ENCODE measurements at places on chromosomes 4 and X.
A peak's percentile ranks its signal among the peaks of the same experiment; 100 is the strongest.

DNA sequence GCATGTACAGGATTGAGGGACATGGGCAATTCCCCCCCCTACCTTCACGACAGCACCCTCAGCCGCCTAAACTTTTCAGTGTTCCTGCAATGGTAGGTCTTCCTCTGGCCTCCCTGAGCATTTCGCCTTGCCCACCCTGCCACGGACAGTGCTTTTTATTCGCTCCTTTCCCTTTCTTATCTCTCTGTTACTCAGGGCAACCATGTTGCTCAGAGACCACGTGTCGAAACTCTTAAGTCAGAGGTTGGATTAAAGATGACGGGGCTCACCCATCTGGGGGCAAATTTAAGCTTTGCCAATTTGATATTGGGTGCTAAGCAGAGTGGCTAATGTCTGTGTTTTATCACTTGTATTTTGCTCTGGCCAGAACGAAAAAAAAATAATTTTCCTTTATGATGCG, 20.4 kb downstream of the TENM3 start:
- no peak for DNase-seq

GRCh38 chr4:8221985-8222384, 22.9 kb downstream of the SH3TC1 start:
- DNase-seq = no peak

DNA sequence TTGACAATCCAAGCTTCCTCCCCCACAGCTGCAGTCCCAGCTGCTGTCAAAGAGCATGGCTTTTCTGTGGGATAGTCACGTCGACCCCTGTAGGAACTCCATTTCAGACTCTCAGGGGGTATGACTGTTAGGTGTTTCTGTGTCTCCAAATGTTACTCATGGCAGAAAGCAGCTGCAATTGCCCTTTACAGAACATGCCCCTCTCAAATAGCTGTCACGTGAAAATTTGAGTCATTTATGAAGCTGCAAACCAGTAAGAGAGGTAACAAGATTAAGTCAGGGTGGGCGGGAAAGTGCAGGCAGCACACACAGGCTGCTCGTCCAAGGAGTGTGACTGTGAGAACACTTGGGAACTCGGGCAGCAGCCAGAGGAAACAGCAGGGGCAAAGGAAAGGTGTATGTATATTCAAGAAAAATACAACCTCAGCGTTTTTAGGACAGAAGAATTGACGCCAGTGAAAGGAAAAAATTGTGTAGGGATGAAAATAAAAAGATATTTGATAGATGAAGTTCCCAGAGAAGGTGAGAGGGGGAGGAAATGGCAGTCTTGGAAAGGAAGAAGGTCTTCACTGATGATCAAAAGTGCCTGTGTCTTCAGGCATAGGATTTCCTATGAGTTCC, 66.5 kb upstream of the TMEM184C start:
- DNase-seq = peak; percentile 30

- no peak for DNase-seq
These were observed 212.0 kb upstream of the AFF2 start for GRCh38 chrX:148288451-148288850.

- DNase-seq = no peak
These were observed 182.8 kb upstream of the GRID2 start for GRCh38 chr4:92120810-92121498.

- DNase-seq = no peak
These were observed 450.9 kb upstream of the FTHL17 start for GRCh38 chrX:31522760-31523159.

- no peak for DNase-seq
These were observed 12.1 kb downstream of the ASB5 start for GRCh38 chr4:176256921-176257320.

DNA sequence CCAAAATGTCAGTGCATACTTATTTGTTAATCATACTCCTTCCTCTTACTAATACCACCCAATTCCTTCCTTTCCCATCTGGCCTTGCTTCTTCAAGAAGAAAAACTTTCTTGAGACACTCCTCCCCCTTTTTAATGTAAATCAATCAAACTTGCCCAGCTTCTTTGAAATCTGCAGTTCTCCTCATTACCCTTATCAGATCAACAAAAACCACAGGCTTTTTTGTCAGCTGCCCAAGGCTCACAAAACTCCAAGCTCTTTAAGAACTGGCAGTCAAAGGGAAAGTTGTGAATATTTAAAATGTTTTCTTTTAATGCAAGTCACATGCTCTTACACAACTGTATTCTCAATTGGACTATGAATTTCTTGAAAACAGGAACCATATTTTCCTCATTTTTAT, 11.3 kb upstream of the MYOZ2 start:
- DNase-seq = no peak

GRCh38 chrX:115896362-115896761, 274.2 kb upstream of the AGTR2 start:
- no peak for DNase-seq

DNA sequence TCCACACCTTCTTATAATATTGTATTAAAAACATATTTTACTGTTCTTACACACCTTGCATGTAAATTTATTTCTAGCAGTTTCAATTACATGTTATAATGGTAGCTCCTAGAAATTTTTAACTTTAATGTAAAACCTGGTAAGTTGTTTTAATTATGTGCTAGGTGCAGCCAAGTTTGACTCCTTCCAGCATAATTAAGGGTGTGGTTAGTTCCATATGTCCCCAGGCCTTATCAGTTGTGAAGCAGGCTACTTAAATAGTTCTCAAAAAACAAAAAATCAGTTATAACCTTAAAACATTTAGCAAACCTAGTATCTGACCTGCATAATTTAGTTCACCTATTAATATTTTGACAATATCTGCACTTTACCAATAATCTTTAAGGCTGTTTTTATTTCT, 26.9 kb upstream of the PASD1 start:
- DNase-seq = no peak

DNA sequence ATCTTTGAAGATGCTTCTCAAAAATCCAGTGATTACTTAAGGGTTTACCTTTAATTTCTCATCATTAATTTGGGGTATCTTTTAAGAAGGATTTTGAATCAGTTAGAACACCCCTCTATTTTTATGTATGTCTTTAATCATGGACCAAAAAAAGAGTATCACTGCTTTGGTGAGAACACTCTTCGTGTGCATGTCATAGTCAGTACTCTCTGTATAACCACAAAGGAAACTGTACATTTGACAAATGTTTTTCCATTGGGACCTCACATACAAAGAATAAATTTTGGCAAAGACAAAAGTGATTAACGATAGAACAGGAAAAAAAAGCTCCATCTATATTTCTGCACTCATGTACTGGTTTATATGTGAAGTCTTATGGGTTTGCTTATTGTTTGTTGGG, 31.3 kb downstream of the FAM241A start:
- no peak for DNase-seq

DNA sequence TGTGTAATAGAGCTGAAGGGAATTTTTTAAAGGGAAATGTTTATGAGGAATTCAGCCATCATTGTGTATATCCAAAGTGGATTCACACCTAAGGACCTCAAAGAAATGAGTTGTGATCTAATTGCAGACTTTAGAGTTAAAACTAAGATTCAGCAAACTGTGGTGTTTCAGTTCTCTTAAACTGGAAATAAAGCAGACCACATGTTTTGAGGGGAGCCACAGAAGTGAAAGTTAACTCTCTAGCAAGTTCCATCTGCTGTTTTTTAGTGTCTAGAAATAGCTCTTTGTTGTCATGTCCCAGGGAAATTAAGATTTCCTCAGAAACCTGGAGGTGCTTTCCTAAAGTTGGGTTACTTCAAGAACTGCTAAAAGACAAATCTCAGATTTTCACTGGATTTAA, 97.3 kb upstream of the DDX3X start:
- DNase-seq = no peak

DNA sequence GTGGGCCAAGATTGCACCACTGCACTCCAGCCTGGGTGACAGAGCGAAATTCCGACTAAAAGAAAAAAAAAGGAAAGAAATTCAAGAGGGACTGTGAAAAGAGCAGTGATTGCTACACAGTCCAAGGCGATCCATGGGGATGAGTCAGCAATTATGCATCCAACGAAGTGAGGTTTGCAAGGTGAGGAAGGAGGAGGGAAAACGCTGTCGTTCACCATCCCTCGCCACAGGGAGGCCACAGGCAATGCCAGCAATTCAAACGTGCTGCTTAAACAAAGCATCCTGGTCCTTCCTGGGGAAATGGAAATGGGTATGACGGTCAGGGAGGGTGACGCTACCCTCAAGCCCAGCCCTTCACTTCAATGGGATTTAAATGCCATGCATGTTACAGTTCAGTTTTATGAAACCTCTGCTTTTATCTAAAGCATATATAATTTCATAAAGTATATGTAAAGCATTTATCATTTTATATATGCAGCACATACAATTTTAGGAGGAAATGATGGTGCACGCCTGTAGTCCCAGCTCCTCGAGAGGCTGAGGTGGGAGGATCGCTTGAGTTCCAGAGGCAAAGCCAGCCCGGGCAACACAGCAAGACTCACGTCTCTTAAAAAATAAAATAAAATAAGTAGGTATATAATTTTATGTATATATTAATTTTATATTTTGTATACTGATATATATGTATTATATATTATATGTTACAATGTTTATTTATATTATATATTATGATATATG, 108.7 kb downstream of the DHRSX start:
- no peak for DNase-seq

DNA sequence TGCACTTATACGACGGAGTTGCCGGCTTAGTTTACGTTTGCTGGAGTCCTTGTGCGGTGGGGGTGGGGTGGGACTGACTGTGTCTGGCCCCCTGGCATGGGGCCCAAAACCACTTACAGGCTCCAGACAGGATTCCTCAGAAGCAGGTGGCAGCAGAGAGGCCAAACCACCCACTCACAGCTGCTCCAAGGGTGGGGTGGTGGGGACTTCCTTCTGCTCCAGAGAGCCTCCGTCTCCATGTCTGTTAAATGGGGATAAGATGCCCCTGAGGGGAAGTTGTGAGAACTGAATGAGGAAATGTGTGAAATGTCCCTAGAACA, 36.7 kb downstream of the PSAPL1 start:
- peak; percentile 47 for DNase-seq

DNA sequence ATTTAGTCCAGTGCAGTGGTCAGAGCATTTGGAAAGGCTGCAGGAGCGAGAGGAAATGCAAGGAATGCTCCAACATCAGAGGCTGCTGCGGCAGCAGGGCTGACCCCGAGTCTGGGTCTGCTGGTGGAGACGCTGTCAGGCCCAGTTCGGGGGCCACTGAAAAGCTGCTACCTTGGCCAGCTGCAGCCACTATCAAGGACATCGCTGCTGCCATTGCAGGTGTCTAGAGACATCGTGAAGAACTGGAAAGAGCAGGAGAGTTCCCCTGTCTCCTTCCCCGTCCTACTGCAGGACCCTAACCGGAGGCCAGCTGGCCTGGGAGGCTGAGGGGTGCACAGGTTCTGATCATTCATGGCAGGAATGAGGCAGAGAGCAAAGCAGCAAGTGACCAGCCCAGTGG, 29.5 kb upstream of the GPR78 start:
- DNase-seq = no peak

DNA sequence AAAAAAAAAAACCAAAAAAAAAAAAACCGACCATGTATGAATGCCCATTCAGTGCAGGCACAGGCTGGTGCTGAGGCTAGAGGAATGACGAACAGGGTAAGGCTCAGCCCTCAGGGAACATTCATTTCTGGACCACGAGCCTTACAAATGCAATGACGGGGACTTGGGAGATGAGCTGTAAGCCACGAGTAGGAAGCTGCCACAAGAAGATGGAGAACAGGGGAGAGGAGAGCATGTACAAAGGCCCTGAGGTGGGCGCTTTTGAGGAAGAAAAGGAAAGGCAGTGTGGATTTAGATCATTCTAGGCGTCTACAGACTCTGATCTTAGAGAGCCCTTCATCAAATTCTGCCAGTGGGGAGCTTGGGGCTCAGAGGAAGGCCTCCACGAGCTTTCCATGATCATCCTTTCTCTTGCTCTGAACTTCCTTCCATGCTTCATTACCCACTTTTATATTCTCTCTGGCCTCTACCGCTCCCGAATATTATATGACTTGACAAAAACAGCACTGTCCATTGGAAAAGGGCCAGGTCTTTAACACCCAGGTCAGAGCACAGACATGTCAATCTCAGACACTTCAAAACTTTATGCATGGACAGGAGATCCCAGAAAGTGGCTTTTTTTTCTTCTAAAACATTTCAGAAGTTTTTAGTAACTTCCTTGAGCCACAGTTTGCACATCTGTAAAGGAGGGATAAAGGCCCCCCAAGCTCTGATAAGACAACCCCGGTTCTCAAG, 3.3 kb upstream of the ZNF518B start:
- no peak for DNase-seq

- no peak for DNase-seq
These were observed 604.8 kb upstream of the TECRL start for GRCh38 chr4:65014078-65014477.

- DNase-seq = no peak
These were observed 28.1 kb upstream of the MAMLD1 start for GRCh38 chrX:150334981-150335380.

DNA sequence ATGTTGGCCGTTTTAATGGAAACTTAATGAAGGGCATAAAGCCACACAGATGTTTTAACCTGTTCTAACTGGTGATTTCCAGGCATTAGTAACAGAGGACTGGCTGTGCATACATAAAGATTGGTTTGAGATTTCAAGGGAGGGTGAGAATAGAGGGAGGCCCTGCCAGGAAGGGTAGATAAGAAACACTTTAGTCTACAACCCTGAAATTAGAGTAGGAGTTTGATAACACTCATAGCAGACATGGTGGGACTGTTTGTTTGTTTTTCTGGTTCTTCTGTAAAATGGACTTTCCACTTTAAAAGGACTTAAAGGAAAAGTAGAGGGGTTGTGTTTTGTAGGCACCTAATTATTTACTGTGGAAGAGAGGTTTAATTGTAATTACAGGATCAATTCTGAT, 16.2 kb downstream of the SLC4A4 start:
- DNase-seq = no peak

DNA sequence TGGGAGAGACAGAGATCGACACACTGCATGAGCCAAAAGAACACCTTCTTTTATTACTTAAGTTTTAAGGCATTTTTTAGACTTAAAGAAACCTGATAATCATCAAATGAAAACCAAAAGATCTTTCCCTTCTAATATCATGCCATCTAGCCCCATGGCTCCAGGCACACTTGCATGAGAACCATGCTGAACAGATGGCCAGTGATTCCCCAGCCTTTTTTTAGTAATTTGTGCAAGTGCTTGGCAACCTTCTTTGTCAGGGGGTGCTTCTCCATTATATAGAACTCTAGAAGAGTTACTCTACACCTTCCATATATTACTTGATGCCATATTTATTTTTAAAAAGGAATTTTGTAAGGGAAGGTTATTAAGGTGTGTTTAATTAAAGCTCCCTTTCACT, 182.2 kb upstream of the TEX13C start:
- DNase-seq = no peak

GRCh38 chrX:107565931-107566603, 62.2 kb upstream of the PRPS1 start:
- DNase-seq = no peak

- no peak for DNase-seq
These were observed 33.1 kb downstream of the LEF1 start for GRCh38 chr4:108135549-108136209.

DNA sequence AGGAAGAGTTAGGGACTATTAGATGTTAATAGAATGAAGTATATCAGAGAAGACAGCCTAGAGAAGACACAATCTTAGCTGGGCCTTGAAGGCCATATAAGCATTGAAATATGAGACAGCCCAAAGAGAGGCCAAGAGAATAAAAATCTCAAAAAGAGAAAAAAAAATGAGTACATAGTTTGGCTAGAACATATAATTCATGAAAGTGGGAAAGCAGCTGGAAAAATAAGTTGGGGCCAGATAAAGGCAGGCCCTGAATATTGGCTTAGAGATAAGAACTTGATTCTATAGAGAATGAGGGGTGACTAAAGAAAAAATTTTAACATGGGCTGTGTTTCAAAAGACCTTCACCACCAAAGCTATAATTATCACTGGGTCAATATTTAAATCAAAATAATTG, 7.4 kb upstream of the UTP3 start:
- no peak for DNase-seq

GRCh38 chr4:176539091-176539784, 219.5 kb downstream of the SPCS3 start:
- no peak for DNase-seq
